ENCODE measurements at places on chromosomes 2 and 18.

DNA sequence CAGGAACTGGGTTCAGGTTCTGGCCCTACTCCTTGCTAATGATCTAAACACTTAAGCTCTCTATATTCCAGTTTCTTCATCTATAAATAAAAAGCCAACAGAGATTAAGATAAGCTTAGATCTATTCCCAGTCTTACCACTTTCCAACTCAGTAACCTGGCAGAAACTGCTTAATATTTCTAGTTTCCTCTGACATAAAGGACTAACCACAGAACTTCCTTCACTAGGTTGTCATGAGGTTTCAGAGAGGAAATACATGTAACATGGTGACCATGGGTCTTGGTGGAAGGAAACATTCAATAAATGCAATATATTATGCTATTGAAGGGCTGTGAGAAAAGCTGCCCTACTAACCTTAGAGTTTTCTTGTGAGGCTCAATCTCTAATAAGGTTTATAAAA lies 114.4 kb upstream of the PDE1A start:
- DNase-seq = no peak

DNA sequence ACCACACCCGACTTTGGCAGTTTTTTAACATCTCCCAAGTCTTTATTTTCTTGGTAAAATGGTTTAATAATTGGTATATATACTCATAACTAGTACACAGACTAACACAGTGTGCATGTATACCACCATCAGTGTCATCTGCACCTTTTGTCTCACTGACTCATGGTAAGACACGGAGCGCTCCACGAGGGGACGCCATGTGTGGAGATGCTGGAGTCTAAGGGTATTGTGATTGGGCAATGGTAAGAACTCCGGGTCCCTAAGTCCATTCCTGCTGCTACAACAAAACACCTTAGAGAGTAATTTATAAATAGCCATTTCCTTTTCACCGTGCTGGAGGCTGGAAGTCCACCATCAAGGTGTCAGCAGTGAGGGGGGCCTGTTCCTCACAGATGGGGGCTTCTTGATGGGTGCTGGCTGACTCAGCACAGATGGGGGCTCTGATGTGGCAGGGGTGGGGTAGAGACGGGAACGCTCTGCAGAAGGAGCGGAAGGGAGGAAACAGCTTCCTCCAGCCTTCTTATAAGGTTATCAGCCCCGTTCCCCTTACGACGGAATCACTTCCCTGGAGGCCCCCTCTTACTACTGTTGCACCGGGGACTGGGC lies 42.0 kb upstream of the EDAR start:
- no peak for DNase-seq

DNA sequence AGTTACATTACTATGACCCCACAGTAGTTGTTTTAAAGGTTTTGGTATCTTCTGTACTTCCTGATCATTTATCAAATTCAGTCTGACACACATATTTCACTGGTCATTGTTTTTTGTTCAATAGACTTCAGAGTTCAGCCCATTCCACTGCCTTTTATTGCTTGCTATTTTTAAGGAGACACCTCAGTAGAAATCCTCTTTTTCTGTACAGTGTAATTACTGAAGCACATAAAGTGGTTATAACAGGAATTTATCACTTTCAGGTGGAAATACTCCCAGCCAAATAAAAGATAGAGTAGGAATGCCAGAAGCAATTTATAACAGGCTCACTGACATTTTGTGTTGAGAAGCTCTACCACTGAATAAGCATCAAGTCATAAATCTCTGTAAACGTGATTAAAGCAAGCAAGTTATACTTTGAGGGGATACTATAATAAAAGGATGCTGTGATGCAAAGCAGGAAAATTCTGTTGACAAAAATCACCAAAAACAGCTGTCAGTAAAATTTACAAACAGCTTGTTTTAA lies 6.6 kb upstream of the BARD1 start:
- no peak for DNase-seq

DNA sequence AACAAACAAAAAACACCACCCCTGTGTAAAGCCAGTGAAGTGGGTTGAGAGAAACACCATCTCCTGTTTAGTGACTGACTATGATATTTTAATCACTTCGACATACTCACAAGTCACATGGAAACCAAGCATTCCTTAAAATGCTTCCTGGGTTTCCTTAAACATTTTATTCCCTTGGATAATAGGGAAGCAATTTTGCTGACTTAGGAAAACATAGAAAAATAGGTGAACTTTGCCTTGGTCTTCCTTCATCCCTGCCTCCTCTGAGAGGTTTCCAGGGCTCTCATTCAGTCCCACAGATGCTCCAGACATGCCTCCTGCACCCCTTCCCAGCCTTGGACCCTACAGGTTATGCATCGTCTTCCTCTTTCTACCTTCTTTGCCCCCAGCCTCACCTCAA lies 122.6 kb upstream of the SERPINE2 start:
- DNase-seq = no peak

DNA sequence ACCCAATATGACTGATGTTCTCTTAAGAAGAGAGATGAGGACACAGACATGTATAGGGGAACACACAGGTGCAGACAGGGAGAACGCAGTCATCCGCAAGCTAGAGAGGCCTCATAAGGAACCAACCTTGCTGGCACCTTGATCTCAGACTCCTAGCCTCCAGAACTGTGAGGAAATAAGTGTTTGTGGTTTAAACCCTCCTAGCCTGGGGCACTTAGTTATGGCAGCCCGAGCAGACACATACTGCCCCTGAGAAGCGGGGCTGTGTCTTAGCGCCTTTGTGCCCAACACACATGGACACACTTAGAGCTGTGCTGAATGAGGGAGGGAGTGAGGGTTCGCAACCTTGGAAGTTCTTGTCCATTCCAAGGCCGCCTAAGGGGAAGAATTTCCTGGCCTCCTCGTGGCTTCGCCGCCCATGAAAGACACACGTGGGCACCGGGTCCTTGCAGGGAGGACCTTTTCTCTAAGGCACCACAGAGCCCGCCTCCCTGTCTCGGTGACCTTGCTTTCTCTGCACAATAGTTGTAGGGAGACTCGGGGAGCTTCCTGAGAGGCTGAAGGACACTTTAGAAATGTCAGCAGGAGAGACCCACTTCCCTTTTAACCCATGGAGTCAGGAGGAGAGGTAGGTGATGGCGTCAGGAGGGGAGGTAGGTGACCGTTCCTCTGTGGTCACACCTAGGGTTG lies 224.5 kb upstream of the HDAC4 start:
- no peak for DNase-seq

DNA sequence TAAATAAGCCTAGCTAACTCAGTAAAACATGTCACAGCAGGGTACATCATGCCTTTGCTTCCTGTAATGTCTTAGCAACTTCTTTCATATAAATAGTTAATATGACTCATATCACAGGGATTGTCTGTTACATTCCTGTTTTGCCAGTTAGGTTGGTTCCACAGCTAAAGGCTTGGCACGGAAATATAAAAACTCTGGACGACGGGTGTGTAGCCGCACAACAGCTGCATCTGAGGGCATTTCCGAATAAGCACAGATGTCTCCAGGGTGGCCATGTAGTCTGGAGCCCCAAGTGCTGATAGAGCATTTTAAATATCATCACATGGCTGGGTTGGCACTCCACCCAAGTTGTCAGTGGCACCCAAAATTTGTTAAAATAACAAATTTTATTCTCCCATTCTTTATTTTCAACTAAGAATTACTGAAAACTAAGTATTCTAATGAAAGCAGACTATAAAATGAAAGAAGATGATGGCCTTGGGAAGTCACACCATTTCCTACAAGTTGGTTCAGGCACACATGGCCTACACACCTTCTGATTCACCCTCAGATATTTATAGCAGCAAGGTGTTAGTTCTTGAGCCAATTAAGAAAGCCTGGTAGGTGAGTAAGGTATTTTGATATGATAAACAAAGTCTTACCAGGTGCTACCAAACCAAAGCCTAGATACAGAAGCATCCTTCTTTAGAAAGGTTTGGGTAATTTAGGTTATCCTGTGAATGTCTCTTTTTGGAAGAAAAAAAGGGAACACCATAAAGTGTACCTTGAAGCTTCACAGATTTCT lies 61.8 kb upstream of the STK17B start:
- DNase-seq = no peak

DNA sequence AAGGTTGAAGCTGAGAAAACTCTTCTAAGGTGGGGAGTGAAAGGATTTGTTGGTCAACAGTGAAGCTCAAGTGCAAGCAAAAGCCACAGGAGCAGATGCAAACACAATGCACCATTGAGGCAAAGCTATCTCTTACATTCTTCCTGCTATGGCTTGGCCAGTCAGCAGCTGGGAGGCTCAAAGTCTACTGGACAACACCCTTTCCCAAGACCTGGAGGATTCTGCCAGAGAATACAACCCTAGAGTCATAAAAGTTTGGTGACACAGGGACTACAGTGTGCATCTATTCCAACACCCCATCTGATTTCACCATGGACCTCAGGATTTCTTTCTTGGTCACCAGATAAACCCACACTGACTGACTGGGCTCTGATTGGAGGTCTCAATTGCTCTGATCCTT lies 342.0 kb downstream of the HRH4 start:
- no peak for DNase-seq

- DNase-seq = peak; percentile 38
Measured at GRCh38 chr18:79848579-79849327, 51.0 kb downstream of the KCNG2 start.

GRCh38 chr2:215410932-215411285 lies 25.0 kb downstream of the FN1 start:
- DNase-seq = no peak

GRCh38 chr2:28425464-28425835 lies 32.8 kb downstream of the FOSL2 start:
- no peak for DNase-seq

- no peak for DNase-seq
Measured at GRCh38 chr2:66523990-66524389, 89.1 kb downstream of the MEIS1 start.

DNA sequence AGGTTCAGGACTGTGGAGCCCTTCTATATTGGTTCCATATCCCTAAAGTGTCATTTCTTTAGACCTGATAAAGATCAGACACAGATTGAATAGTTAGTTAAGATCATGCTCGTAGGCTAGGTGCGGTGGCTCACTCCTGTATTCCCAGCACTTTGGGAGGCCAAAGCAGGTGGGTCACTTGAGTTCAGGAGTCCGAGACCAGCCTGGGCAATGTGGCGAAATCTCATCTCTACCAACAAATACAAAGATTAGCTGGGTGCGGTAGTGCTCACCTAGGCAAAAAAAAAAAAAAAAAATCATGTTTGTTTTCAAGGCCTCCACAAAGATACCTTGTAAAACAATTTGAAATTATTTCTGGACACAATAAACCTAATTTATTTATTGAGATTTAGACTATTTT lies 4.6 kb upstream of the ANKAR start:
- no peak for DNase-seq

GRCh38 chr18:31275722-31276463 lies 42.1 kb upstream of the DSG1 start:
- no peak for DNase-seq

DNA sequence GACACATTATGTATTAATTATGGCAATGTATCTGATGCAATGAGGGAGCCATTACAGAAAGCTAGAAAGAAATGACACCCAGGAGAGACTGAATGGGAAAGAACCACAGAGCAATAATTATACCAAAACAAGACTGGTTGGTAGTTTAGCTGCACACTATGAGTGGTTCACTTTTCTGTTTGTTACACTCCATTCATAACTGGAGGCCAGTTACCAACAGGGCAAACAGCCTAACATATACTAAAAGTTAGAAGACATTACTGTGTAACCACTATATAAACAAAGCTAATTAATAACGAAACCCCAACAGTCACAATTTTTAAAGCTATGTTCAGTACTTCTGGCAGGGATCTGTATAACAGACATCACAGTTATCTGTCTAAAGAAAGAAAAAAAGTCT lies 49.4 kb downstream of the NBAS start:
- no peak for DNase-seq

- no peak for DNase-seq
Measured at GRCh38 chr2:104049438-104049837, 804.5 kb upstream of the POU3F3 start.

DNA sequence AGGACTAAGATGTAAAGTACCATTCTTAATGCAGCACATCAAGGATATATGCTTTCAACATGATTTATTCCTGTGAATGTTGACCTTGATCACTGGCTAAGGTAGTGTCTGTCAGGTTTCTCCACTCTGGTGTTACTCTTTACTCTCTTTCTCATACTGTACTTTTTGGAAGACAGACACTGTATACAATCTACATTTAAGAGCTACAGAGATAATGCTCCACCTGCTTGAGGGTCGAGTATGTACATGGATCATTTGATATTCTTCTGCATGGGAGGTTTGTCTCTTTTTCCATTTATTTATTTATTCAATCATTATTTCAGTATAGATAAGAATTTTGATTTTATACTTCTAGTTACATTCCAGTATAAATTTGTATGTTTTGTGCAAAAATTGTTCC lies 199.5 kb upstream of the RGPD4 start:
- DNase-seq = no peak

GRCh38 chr2:70516596-70516995 lies 37.0 kb downstream of the TGFA start:
- no peak for DNase-seq

DNA sequence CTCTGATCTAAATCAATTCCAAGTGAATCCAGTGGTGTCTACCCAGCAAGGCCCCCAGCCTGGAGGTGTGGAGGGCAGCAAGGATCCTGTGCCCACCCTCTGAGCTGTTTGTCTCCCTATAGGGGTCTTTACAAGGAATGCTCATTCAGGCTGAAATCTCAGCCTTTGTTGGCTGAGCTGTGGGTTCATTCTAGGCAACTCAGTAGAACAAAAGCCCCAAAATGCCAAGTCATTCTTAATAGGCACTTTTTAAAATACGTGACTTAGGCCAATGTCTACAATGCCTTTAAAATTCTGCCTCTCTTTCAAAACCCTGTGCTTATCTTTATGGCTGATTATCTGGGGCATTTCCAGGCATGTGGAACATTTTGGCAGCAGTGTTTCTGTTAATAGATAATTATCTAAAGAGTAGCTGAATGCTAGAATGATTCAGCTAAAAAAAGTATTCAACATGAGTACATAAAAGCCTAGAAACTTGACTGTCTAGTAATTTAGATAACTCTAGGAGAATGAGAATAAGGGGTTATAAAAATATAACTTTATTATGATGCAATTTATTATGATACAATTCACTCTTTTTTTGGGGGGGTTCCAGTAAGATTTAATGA lies 7.4 kb downstream of the UGT1A6 start:
- DNase-seq = no peak

DNA sequence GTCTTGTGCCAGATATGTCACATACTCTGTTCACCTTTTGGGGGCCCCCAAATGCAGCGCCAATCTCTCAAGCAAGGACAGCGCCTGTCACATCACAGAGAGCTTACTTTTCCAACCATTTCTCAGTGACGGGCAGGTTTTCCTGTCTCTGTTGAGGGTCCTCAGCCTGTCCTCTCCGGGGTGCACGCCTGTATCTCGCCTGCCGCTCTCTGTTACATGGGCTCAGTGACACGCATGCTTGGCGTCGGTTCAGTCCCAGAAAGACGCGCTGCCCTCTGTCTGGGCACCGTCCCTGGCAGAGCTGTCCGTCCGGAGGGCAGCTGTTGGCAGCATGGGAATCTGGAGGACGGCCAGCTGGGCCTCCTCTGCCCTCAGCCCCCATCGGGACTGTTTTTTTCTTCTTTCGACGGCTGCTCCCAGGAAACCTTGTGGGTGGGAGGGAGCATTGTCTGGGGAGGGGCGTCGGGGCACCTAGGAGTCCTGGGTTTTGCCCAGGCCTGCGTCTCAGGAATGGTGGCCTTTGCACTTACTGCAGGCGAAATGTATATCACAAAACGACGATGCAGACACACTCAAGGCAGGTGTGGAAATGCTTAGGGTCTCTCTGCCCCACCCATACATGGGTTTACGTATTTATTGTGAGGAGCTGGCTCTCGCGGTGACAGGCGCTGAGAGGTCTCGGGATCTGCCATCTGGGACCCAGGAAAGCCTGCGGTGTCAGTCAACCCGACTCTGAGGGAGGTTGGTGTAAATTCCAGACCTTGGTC lies 30.9 kb downstream of the RTP5 start:
- DNase-seq = no peak
